ENCODE measurements at places on chromosomes 11 and 22.

DNA sequence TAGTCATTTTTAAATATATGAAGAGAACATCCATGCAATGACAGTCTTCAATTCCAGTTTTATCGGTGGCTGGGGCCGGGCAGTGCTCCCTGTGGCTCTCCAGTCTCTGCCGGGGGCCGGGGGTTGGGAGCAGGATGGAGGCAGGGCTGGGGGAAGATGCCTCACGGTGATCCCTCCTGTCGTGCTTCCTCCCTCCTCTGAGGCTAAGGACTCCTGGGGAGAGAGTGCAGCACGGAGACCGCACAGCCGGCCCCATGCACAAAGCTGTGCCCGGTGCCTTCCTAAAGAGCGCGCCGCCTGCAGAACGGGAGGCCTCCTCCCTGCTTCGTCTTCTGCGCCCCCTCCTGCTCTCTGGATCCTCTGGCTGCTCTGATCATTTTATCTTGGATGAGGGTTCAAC lies 20.5 kb downstream of the GAL start:
- DNase-seq: no peak

DNA sequence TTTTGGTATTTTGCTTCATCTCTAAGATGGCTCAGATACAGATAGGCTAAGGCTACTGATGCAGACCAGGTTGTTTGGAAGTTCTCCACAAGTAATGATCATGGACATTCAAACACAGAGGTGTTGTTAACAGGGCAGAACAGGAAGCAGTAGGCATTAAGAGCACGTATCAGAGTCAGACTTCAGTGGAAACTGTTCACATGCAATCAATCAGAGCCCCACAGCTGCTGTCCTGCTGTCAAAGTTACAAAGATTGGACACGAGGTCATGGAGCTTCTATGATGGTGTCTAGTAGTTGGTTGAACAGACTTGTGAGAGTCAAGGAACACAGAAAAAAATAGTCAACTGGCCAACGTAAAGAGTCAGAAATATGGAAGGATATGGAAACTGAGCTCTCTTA lies 19.8 kb downstream of the OR10D3 start:
- DNase-seq: no peak

DNA sequence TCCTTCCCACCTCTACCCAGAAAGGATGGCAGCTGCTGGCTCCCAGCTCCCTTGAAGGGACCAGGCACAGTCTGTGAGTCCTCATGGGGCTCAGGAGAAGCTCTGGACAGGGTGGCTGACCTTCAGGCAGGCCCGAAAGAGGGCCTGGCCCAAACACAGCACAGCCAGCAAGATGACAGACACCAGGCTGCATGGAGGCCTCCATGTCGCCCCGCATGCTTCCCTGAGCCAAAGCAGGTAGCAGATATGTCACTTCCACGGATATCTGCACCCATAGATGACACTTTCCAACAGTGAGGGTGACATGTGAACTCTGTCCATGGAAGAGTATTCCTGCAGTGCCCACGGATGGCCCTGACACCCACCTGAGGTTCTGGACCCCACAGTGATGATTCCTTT lies 18.4 kb downstream of the EIF1AD start:
- DNase-seq: no peak

- no peak for DNase-seq
Measured at GRCh38 chr22:49828599-49828965, 909 bp upstream of the BRD1 start.

DNA sequence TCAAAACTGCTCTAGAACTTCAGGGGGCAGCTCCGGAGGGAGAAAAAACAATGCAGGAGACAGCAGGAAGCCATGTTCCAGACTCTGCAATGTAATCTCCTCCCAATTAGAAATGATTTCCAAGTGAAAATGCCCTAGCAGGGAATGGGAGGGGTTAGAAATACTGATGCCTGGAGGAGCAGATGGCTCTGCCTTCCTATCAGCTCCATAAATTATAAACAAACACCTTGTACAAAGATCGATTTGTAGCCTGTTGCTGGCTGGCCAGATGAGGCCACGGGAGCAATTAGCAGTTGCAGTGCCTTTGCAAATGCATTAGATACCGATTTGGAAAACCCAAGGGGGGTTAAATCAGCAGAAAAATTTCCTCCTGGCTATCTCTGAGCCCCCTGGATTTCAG lies 46.6 kb upstream of the CHRM4 start:
- no peak for DNase-seq

DNA sequence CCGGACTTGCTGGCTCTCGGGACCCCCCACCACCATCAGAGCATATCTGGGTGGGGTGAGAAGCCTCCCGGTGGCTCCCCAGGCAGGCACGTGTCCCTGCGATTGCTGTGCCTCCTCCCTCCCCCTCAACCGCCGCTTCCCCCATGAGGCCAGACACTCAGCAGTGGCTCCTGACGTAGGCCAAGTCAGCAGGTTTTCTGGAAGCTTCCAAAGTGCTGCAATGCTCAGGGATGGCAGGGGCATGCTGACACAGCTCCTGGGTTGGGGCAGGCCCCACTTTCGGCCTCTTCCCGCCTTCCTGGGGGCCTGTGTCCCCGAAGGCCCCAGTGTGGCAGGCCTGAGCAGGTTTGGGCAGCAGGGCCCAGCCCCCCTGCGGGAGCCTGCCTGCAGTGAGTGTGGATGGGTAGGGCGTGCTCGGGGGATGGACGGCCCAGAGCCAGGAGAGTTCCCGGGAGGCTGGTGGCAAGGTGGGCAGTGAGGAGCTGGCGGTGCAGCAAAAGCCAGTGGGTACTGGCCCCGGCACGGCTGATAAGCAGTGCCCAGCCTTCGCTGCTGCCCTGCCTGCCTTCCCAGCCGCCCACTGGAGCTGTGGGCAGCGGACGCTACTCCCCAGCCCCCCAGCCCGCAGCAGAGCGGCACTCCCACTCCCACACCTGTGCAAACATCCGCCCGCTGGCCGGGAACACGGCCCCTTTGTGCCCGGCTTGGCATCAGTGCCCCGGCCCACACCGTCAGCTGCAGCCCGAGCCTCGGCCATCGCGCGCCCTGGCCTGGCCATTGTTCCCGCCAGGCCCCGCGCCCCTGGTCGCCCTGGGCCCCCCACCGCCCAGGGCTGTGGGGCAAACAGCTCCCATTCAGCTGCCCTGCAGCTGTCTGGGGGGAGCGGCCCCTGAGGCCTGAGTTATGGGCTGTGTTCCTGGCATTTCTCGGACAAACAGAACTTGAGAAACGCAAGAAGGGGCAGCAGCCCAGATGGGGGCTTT lies 125.0 kb downstream of the KCNQ1OT1 start:
- no peak for DNase-seq

DNA sequence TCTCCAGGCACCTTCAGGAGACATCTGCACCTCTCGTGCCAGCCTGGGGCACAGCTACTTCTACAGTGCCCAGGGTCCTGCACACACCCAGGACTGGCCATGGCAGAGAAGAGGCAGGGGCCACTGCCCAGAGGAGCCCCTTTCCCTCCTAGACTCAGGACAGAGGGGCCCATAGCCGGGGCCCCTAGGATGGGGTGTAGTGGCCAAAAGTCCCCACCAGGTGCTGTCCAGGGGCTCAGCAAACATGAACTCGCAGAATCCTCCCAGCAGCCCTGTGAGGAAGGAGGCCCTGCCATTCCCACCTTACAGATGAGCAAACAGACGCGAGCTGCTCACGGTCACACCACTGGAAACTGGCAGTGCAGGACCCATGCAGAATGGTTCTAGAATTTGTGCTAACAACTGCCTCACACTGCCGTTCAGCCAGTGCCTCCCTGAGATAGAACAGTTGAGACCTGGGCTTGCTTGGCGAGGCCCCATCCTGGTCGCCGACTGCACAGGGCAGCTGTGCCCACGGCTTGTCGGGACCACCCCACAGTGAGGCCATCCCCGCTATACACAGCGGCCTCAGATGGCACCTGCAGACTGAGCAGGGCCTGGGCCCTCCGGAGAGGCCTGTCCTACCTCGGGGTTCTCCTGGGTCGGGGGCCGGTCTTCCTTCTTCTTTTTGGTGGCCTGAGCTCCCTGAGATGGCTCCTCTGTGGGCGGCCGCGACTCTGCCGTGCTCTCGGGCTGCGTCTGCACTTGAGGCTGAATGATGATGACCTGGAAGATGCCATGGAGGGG lies 96.4 kb downstream of the PHF21B start:
- no peak for DNase-seq

GRCh38 chr11:99098751-99099150 lies 78.0 kb downstream of the CNTN5 start:
- DNase-seq: no peak

DNA sequence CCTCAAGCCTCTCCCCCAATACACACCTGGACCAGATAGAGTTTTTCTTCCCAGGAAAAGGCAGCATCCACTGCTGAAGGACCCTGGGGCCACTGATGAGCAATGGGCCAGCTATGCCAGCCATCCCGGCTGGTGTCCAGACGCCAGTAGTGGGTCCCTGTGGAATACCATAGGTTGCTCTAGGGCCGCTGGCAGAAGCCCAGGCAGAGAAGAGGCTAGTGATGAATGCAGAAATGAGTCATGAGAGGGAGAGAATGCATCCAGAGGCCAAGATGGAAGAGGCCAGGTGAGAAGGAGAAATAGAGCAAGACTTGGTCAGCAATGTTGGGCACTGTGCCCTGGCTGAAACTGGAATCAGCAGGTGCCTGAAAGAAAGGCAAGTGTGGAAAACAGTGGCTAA lies 8.9 kb downstream of the HPX start:
- no peak for DNase-seq

DNA sequence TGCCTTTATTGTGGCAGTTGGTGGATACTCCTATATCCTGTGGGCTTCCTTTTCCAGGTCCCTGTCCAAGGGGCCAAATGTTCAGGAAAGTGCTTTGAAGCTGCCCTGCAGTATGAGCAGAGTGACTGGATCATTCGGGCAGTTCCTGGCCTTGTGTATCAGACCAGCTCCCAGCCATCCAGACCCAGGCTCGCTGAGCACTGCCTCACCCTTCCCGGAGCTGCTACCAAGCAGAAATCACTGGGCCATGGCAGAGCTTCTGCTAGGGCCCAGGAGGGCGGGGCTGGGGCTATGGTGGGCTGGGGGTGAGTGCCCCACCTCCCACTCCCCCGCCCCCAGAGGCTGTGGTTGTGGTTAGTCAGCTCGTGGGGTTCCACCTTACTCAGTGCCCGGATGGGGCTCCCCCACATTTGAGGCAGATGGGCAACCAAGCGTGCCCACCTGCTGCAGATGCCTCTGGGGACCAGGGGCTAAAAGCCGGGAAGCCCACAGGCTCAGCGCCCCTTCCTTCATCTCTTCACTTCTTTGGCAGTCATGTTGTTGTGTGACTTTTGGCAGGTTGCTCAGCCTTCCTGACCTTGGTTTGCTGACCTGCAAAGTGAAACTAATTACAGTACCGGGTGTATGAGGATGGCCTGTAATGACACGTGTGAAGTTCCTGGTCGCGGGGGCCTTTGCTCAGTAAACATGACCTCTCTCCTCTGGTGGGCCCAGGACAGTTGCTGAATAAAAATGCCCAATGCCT lies 2.1 kb upstream of the LRRC32 start:
- peak; percentile 22 for DNase-seq

GRCh38 chr11:79028225-79028624 lies 412.6 kb downstream of the TENM4 start:
- no peak for DNase-seq

GRCh38 chr11:7606496-7606895 lies 66.8 kb downstream of the CYB5R2 start:
- DNase-seq: no peak

DNA sequence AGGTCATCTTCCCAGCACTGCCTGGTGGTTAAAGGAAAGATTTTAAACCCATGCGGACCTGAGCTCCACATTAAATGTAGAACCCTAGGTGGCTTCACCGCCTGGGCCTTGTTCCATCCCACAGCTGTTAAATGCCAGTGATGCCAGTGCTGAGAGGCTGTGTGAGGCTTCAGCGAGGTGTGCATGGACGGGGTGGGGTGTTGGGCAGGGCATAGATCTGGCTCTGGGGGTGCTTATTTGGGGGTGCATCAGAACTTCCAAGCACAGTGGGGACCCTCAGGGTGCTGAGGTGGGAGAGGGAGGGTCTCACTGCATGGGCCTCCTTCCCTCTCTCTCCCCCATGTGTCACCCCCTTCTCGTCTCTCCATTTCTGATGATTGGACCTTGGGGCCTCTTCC lies 90.1 kb upstream of the B3GAT1 start:
- DNase-seq: no peak

- no peak for DNase-seq
Measured at GRCh38 chr22:37558815-37559214, 1.5 kb upstream of the CDC42EP1 start.

DNA sequence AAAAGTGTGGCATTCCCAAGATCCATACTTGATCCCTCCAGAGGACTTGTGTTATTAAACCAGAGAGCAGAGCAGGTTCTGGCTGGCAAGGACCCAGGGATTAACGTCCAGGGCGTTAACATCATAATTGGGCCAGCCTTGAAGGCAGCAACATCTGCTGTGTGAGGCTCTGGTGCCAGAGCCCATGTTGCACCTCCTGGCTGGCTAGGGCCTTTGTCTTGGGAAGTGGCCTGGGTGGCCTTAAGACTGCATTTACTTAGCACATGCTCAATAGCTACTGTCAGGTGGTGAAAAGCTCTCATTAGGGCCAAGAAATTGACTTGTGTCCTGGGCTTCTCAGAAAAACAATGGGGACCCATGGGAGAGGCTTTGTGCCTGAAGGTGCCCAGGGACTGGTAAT lies 66.6 kb downstream of the CACNG2 start:
- no peak for DNase-seq

DNA sequence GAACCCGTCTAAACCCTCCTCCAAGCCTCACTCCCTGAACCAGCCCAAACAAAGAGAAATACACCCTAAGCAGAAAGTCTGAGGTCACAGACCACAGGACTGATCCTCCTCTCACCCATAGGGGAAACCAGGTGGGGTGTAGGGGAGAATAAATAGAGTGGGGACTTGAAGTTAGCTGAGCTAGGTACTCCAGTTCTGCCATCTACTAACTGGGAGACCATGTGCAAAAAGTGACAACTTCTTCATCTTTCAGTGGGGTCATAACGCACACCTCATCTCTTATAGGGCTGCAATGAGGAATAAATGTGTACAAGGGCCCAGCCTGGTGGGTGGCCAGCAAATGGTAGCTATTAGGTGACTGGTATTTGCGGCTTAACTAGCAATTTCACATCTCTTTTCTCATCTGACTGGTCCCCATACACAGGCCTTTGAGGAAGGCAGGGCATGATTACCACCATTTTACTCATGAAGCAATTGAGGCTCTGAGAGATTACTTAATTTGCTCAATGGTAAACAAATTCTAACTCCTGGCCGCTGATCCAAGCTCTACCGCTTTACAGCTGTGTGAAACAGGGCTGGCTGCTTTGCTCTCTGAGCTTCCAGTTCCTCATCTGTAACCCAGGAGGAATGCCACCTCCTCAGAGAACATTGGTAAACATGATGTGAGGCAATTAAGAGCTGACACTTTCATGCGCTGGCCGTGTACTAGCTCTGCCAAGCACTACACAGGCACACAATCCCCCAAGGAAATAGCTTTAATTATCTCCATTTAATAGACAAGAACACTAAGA lies 16.6 kb downstream of the TBC1D10A start:
- no peak for DNase-seq

- no peak for DNase-seq
Measured at GRCh38 chr11:66015936-66016792, 4.4 kb downstream of the CST6 start.

DNA sequence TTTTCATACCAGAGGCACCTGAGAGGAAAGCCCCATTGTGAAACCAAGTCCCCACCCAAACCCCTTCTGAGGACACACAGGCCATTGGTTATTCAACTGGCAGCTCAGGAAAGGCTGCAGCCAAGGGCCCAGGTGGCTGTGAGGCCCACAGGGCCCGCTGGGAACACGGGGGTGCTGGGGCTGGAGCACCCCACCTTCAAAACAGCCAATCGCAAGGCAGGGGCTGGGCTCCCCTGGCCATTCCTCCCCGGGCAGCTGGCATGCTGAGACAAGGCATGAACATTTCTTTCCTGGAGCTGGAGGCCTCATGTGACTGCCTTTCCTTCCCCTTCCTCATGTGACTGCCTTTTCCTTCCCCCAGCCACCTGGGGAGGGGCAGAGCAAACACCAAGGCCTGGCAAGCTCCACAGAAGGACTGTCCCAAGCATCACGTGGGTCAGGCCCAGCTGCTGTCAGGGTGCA lies 76.9 kb downstream of the PIWIL3 start:
- no peak for DNase-seq
